ENCODE measurements at places on chromosomes 1 and 21.

DNA sequence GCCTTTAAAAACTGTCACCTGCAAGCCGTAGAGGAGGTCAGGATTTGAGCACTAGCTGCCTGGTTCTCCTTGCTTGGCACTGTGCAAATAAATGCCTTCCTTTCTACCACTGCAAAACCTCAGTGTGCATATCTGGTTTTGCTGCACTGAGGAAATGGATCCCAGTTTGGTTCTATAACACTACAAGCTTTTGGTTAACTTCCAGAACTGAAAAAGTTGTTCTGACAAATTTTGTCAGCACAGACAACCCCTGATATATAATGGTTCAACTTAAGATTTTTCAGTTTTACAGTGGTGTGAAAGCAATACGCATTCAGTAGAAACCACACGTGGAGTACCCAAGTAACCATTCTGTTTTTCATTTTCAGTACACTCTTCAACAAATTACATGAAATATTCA lies 29.8 kb upstream of the GALNT2 start:
- DNase-seq: no peak

- no peak for DNase-seq
Measured at GRCh38 chr1:147504801-147505311, 36.4 kb upstream of the BCL9 start.

- no peak for DNase-seq
Measured at GRCh38 chr1:16300436-16300835, 51.8 kb downstream of the FBXO42 start.

GRCh38 chr1:190474650-190475211 lies 2.9 kb downstream of the BRINP3 start:
- DNase-seq: no peak

DNA sequence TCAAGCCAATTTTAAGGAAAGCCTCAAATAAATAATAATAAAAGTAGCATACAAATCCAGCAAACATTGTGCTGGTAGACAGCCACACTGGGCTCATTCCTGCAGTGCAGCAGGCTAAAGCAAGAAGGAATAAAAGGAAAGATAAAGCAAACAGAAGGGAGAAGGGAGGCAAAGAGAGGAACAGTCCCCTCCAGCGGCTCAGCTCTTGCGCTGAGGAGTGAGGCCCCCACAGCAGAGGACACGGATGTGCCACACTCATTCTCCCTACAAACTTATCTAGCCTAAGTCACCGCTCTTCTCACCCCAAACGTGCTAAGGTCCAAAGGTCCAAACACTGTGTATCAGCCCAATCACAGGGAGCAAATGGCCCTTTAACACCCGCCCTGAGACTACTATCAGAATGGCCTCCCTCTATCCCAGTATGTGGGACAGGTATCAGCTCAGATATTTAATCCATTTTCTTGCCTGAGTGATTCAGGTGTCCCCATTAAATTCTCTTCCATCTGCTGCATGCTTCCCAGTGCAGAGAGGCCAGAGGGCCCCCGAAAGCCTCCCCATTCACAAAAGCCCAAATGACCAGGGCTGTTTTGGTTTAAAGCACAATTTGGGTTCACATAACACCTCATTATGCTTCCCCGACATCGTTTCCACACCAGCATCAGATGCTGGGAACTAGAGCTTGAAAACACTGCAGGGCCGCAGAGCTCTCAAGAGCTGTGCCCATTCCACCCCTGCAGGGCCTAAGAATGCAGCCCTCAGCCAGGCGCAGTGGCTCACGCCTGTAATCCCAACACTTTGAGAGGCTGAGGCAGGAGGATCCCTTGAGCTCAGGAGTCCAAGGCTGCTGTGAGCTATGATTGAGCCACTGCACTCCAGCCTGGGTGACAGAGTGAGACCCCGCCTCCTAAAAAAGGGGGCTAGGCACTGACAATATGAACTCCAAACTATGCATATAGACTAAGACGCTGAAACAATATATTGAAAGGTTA lies 17.8 kb downstream of the CAPZB start:
- DNase-seq: no peak

DNA sequence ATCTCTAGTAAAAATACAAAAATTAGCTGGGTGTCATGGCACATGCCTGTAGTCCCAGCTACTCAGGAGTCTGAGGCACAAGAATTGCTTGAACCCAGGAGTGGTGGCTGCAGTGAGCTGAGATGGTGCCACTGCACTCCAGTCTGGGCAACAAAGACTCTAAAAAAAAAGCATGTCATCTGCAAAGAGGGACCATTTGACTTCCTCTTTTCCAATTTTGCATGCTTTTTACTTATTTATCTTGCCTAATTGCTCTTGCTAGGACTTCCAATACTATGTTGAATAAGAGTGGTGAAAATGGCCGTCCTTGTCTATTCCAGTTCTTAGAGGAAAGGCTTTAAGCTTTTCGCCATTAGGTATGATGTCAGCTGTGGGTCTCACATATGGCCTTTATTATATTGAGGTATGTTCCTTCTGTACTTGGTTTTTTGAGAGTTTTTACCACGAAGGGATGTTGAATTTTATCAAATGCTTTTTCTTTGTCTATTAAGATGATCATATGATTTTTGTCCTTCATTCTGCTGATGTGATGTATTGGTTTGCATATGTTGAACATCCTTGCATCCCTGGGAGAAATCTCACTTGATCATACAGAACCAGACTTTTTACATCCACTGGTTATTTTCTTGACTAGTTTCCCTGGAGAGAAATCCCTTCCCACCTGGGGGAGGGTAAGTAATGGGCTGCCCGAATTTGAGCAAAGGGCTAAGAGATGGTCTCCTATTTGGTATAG lies 17.0 kb upstream of the RAP1GAP start:
- DNase-seq: no peak

DNA sequence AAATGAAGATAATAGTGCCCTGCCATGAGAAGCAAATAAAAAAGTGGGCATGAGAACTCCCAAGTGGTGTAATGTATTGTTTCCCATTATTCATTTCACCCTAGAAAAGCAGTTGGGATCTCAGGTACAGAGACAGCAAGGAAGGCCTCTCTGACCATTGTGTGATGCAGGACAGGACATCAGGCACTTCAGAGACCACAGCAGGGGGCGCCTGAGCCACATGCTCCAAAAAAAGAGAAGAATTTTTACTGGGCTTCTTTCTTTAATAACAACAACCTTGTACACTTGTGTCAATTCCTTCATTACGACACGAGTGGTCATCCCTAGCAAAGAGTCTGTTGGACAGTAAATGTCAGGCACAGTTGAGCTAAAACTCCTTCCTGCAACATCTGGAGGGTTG lies 533.3 kb downstream of the OMA1 start:
- DNase-seq: no peak

DNA sequence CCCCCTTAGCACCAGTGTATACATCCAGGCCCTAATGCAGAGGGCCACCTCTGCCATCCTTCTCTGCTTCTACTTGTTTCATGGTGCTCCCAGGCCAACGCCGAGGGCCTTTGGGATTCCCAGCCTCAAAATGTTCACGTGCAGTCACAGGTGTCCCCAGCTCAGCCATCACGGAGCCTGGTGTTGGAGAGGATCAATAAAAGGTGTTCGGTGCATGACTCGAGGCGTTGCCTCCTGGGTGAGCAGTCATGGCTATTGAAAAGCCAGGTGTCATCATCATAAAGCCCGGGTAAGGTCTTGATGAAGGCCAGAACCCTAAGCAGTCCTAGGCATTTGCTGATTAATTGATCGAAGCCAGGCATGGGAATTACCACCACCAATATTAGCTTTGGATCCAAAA lies 76.1 kb downstream of the ABCA4 start:
- no peak for DNase-seq

DNA sequence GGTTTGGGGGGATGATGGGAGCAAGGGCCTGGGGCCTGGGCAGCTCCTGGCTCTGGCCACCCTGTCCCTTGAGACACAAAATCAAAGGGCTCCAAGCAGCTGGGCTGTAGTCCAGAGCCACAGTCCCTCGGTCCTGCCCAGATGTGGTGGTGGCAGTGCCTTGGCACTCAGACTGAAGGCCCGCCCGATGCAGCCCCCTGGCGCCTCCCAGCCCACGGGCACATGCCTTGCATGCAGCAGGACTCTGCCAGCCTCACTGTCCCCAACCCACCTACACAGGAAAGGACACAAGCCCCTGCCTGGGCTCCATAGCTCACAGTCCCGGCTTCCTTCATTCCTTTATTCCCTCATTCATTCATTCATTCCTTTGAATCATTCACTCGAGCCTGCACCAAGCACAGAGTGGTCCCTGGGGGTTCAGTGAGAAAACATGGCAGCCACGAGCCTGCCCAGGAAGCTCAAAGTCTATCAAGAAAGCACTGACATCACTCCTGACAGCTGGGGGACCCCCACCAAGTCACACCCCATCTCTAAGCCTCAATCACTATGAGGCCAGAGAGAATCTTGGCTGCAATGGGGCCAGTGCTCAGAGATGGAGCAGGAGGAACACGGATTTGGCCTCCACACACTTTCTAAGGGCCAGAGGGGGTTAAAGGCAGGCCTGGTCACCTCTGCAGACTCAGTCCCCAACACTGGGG lies 5.8 kb downstream of the SDC3 start:
- no peak for DNase-seq

DNA sequence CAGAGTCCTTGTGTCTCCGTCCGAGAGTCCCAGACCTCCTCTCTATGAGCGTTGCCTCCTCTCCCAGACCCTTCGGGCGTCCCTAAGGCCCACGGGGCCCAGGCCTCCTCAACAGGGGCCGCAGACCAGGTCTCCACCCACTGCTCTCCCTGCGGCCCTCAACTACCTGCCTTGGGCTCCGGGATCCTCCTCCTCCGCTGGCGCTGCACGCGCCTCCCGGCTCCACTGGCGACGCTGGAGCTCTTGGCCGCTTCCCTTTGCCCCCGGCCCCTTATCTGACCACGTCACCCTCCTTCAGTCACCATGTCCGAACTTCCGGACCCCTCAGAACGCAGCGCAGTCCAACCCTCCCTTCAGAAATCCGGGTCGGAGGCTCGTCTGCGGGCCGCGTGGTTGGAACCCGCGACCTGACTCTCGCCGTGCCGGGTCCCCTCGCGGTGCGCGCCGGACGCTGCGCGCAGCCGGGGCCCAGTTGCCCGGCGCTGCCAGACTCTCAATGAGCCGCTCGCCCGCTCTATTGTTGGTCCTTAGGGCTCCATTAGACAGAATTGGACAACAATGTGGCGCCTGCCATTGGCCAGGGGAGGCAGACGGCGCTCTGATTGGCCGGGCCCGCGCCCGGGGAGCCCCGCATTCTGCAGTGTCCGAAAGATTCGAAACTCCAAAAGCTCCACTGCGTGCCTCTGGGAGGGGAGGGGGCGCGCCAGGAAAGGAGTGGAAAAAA lies at the start of gene DMRTA2:
TSS of gene DMRTA2 (minus strand) at position 498 of the 724 bp plus-strand sequence. CDS start 1,907 bp downstream, outside the sequence.
- no peak for DNase-seq

DNA sequence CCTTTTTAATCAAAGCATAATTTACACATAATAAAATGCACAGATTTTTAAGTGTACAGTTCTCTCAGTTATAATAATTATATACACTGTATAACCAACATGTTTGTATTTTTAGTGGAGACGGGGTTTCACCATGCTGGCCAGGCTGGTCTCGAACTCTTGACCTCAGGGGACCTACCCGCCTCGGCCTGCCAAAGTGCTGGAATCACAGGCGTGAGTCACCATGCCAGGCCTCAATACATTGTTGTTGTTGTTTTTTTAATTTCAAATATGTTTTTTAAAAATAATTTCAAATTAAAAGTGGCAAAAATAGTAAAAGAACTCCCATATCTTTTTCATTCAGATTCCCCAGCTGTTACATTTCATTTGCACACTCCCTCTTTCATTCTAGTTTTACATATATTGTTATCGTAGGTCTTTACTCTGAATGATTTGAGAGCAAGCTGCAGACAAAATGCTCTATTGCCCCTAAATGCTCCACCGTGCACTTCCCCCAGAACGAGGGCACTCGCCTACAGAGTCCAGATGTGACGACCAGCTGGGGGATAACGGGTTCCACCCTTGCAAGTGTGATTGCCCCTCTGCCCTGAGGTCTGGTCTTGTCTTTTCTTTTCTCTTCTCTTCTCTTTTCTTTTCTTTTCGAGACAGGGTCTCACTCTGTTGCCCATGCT lies 19.2 kb upstream of the RD3 start:
- DNase-seq: no peak

DNA sequence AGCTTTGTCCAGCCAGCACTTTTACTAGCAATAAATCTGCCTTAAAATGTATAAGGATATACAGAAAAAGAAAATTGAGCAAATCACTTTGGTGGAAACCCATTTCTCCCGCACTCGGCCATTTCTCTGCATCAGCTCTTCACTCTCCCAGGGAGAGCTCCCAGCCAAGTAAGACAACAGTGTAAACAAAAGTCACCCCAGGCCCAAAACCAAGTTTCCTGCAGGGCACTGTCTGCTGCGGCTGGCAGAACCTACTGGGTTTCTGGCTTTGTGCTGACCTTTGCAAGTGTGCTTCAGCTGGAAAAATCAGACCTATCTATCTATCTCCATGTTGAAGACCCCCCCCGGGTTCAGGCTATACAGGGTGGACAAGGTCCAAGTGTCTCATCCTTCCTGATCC lies 476.7 kb upstream of the CAMK1G start:
- no peak for DNase-seq

- no peak for DNase-seq
Measured at GRCh38 chr1:13541435-13542215, 27.8 kb upstream of the LRRC38 start.

- DNase-seq: no peak
Measured at GRCh38 chr1:41627491-41628280, 143.2 kb upstream of the EDN2 start.

DNA sequence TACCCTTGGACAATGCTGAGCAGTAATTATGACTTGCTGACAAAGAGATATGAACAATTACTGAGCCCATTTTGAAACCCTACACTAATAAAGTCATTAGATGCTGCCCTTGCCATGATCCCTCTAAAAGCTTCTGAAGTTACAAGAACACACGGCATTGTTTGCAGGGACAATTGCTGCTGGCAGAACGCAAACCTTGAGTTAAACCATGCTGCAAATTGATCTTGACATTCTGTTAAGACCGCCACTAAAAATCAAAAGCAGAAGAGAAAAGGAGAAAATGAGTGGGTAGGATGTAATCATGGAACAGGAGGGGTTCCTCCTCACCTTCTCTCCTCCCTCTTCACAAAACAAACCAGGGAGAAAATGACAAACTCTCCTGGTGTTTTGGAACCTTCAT lies 136.2 kb upstream of the DMRTA2 start:
- DNase-seq: no peak

DNA sequence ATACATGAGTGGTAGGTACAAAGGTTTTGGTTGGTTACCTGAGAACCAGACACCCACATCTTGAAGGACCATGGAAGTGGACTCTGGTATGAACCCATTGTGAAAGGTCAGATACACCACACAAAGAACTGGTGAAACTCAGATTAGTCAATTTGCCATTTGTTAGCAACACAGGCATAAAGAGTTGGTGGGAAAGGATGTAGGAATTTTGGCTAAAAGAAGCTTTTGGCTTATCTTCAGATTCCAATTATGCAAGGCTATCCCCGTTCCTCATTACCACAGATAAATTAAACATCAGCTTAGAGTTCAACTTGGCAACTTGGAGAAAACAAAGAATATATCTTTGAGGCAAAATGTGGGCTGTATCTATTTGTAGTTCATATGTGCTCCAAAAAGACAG lies 87.0 kb upstream of the IRF2BP2 start:
- DNase-seq: no peak

DNA sequence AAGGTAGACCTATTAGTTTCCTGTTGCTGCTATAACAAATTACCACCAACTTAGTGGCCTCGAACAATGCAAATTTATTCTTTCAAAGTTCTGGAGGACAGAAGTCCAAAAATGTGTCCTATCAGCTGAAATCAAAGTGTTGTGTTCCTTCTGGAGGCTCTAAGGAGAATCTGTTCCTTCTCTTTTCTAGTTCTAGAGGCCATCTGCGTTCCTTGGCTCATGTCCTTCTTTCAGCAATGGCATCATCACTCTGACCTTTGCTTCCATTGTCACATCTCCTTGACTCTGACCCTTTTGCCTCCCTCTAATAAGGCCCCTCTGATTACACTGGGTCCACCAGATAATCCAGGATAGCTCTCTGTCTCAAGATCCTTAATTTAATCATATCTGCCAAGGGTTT lies 1.2 kb upstream of the MR1 start:
- no peak for DNase-seq
